ENCODE measurements at places on chromosomes 6 and 20. TPM values are rescaled to one million over a fixed set of nuclear protein-coding genes. Genes with fewer than 3 reads are reported as not detected.

DNA sequence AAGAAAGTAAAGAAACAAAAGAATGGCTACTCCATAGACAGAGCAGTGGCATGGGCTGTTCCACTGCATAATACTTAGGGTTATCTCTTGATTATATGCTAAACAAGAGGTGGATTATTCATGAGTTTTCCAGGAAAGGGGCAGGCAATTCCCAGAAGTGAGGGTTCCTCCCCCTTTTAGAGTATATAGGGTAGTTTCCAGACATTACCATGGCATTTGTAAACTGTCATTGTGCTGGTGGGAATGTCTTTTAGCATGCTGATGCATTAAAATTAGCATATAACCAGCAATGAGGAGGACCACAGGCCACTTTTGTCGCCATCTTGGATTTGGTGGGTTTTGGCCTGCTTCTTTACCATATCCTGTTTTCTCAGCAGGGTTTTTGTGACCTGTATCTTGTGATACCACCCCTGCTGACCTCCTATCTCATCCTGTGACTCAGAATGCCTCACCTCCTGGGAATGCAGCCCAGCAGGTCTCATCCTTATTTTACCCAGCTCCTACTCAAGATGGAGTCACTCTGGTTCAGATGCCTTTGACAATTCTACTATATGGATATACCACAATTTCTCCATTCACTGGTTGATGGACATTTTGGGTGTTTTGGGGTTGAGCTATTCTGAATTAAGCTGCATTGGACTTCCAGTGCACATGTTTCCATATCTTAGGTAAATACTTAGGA, 280.6 kb downstream of the FARS2 start:
- no peak for DNase-seq
- no peaks in the 10 kb centered on the region for H3K27me3 ChIP-seq
- H3K4me1 ChIP-seq: no peaks in the 10 kb centered on the region
- H3K4me3 ChIP-seq: no peak overlapping the region
- H3K36me3 ChIP-seq: peaks cover 19% of the 10 kb centered on the region

DNA sequence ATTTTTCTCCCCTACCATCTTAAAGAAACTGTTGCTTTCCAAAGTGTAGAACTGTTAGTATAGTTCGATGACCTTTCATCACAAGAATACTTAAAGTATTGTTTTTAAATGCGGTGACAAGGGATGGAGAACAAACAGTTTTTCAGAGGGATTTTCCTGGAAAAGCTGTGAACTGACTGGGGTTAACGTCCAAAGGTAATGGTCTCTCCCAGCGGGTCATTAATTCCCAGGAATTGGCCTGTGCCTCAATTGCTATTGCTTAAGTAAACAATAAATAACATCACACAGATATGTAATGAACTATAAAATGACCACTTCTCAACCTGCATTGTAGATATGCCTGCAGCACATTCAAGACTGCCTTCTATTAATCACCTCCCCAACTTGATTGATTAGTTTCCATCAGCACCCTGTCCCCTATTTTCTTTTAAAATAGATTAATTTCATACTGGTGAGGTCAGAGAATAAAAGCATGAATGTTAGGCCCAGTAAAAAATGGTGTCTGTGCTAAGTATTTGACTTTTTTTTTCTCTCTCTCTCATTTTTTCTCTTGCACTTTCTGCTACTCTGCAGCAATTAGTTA, 268.2 kb downstream of the SAMD5 start:
- no peak for DNase-seq
- H3K27ac ChIP-seq: no peak overlapping the region
- H3K27me3 ChIP-seq: no peaks in the 10 kb centered on the region
- H3K4me3 ChIP-seq: no peak overlapping the region
- H3K36me3 ChIP-seq: no peaks in the 10 kb centered on the region
- no peaks in the 10 kb centered on the region for H3K4me1 ChIP-seq

RIPOR3 gene
- total RNA-seq: 15.6 TPM

TMEM14C gene
- 67.0 TPM for total RNA-seq

FERMT1 gene
- 0.58 TPM for total RNA-seq

All from stomach (tissue), 19 donors.